ENCODE measurements at places on chromosomes 6 and 20.
A peak's percentile ranks its signal among the peaks of the same experiment; 100 is the strongest.

DNA sequence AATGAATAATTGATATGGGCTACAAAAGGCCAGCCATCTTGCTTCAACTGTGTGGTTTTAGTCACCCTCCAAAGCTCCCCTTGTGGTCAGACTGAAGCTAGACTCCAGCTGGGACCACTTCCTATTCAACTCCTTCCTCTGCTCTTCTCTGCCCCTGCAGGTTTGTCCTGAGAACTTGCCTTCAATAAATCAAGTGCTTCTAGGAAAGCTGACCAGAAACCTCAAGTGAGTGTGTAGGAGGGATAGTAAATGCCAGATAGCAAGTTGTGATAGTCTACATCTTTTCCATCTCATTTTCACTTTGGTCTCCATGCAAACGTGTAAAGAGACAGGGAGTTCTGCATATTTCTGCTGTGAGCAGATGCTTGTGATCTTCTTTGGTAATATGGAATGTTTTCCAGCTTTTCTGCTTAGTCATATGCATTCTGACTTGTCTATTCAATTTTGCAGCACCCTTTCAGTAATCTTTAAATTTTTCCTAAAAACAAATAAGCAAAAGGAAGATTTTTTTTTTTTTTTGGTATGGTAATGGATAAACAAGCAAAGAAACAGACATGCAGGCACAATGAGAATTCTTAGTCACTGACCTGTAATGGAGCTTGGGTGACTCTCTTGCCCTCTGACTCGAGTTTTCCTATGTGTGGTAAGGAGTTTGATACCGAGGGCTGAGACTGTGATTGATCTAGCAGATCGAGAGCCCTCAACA lies 201.3 kb upstream of the BTBD3 start:
- peak; percentile 10 for DNase-seq

DNA sequence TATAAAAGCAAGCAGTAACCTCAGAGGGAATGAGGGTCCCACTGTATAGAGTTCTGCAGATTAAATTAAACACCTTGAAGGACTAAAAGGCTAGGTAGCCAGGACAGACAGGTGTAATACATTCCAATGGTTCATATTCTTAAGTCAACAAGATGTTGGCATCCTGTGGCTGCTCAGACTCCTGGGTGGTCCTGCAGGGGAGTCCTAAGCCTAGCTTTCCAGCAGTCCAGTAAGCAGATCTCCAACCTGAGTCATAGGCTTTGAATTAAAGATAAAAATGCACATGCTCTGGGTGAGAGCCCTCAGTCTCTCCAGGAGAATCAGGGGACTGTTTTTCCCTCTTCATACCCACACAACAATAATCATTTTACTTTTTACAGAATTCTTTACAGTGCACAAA lies 307.3 kb upstream of the SUPT3H start:
- DNase-seq, result no peak

- no peak for DNase-seq
Observed at GRCh38 chr20:10951216-10951615, 277.4 kb upstream of the JAG1 start.

DNA sequence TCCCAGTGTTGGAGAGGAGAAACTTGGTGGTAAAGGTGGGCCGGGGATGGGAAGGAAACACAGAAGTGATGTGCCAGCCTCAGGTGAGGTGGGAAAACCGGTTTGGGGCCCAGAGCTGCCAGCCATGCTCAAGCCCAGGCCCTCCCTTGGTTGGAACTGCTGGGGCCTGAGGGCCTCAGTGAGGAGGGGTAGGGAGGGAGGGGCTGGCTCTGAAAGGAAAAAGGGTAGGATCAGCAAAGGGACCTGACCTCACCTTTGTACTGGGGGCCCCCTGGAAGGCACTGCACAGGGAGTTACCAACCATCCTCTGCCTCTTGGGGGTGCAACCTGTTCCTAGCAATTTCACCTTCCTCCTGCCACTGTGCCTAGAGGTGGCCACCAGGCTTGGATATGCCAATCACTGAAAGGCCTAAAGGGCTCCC lies 1.8 kb upstream of the SPEF1 start:
- DNase-seq, result no peak

DNA sequence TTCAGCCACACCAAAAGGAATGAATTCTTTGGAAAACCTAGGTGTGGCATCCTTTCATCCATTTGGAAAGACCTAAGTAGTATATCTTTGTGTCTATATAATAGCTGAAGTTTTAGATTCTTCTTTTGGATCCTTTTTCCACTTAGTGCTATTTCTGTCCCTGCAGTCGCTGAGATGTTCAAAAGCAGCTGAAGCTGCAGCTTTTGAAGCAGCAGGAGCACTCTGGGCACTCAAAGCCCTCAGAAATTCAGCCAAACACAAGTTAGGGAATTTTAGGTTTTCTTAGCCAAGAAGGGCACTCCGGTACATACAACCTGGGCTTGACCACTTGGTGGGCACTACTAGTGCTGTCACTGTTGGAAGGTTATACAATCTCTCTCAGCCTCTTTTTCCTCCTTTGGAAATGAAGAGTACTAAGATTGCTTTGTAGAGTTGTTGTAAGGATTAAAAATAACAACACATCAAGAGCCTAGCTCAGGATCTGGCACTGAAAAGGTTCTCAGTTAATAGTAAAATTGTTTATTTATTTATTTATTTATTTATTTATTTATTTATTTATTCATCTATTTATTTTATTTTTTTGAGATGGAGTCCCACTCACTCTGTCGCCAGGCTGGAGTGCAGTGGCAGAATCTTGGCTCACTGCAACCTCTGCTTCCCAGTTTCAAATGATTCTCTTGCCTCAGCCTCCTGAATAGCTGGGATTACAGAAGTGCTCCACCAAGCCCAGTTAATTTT lies 71.9 kb upstream of the SLC22A16 start:
- no peak for DNase-seq

DNA sequence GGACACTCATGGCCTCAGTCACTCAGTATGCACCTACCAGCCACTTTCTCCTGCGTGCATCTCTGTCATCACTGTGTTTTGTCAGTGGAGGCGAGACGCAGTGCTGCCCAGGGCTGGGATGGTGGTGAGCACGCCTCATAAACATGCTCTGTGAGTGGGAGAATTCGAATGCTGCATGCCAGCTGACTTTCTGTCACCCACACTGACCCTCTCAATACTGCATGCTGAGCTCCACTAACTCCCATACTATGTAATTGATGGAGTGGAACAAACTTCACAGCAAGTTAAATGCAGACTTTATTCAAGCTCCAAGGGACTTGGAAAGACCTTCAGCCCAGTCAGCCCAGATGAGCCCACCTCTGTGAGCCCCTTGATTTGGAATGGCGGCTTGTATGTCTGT lies 22.7 kb upstream of the GGTLC1 start:
- DNase-seq, result no peak

GRCh38 chr6:145350928-145351327 lies 384.4 kb downstream of the EPM2A start:
- no peak for DNase-seq

- DNase-seq, result no peak
Observed at GRCh38 chr20:16485401-16485800, 87.8 kb downstream of the KIF16B start.

DNA sequence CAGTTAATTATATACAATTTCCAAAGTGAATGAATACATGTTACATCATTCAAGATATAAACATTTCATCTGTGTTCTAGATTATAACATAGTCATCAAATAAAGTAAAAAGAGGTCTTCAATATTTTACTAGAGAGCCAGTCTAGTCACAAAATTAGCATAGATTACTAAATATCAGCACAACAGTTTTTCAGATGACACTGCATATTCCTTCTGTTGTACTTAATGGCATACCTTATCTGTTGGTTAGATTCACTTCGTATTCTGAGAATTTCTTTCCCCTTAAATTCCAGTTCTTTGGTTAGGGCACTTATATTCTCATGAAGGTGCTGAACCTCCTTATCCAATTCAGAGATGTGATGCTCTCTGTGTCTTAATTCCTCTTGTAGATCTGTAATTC lies 39.8 kb upstream of the MCM9 start:
- no peak for DNase-seq

DNA sequence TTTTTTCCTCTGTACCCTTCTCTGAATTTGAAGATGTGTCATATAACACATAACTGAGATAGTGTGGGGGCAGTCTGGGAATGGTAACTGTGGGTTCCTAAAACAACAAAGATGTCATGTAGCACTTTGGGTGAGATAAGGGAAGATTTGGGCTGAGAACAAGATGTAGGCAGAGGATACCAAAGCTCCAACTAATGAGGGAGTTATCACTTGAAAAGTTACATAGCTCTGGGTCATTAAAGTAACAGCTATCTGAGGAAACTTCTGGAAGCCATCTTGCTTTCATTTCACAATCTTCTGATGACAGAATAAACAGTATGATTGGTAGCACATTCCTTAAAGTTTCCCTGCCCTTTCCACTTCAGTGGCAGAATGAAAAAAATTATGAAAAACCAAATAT lies 255.4 kb downstream of the TBX18 start:
- DNase-seq, result no peak

- DNase-seq, result no peak
Observed at GRCh38 chr6:48474830-48475229, 363.8 kb upstream of the PTCHD4 start.

DNA sequence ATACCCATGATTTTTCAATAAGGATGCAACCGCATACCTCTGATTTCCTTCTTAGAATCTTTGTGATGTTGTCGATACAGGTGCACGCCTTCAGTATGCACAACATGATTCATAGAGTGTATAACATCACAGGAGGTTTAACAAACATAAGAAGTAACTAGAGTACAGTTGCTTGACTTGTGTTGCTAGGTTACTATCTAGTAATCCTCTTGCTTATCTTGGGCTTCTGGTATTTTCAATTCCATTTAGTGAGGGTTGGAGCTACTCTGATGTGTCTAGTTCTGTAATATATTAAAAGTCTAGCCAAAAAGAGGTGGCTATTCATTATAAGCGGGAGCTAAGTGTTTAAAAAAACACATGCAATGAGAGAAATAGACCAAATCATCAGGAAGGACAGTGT lies 85.5 kb upstream of the TENT5A start:
- peak; percentile 14 for DNase-seq

- no peak for DNase-seq
Observed at GRCh38 chr6:143279385-143279784, 171.1 kb downstream of the ADAT2 start.

GRCh38 chr20:18254615-18255014 lies 33.7 kb upstream of the ZNF133 start:
- DNase-seq, result no peak

- DNase-seq, result peak; percentile 53
Observed at GRCh38 chr6:25017932-25018567, 82.3 kb upstream of the RIPOR2 start.

- no peak for DNase-seq
Observed at GRCh38 chr6:85493389-85493788, 43.5 kb downstream of the NT5E start.

DNA sequence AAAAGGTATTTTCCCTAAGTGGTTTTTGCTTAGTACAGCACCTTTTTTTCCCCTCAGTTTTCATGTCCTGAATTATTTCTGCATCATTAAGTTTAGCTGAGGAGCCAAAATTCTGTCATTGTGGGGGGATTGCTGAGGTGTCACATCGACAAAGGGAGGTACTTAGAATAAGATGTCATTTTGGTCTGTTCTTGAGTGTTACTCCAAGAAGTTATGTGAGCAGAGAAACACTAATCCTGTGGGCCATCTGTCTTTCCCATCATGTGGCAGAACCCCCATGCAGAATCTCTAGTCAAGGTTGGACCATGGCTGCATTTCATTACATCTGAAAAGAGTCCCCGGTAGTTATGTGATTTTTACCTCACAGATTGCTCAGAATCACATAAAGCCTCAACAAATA lies 167.8 kb upstream of the CENPW start:
- no peak for DNase-seq

- peak; percentile 91 for DNase-seq
Observed at GRCh38 chr20:53582574-53583351, 10.9 kb downstream of the ZNF217 start.

DNA sequence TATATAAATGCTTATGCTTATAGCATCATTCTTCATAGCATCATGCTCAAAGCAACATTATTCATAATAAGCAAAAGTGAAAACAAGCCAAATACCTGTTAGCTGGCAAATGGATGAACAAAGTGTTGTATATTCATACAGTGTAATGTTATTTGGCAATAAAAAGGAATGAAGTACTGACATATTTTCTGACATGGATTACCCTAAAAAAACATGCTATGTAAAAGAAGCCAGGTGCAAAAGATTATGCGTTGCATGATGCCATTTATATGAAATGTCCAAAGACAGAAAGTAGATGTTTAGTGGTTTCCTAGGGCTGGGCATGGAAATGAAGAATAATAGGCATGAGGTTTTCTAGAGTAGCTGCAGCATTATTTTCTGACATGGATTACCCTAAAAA lies 77.1 kb downstream of the GFRA4 start:
- no peak for DNase-seq

All from epithelial cell of prostate (primary cell).